Stimulated activated CD4-positive, alpha-beta T cell treated with anti-CD3 and anti-CD28 coated beads, TNF-alpha, amount 100 ng/mL, for 1 hour (primary cell): ENCODE measurements at places on chromosomes 3 and 15.

DNA sequence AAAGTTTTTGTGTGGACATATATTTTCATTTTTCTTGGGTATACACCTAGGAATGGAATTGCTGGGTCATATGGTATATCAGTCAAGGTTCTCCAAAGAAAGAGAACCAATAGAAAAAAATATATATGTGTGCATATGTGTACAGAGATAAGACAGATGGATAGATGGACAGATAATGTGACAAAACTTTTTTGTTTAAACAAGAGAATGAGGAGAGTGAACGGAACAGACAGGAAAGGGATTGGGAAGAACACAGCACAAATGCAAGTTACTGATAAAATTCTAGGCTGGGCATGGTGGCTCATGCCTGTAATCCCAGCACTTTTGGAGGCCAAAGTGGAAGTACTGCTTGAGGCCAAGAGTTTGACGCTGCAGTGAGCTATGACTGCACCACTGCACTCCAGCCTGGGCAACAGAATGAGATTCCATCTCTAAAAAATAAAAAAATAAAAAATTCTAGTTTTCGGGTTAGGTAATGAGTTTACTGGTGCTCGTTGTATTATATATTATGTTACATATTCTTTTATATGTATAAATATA lies 50.0 kb downstream of the HSPBAP1 start:
- DNase-seq, result no peak

GRCh38 chr3:193788189-193788991 lies 195.4 kb downstream of the OPA1 start:
- DNase-seq, result no peak

- DNase-seq, result no peak
Observed at GRCh38 chr3:189573004-189573403, 58.2 kb upstream of the TP63 start.

DNA sequence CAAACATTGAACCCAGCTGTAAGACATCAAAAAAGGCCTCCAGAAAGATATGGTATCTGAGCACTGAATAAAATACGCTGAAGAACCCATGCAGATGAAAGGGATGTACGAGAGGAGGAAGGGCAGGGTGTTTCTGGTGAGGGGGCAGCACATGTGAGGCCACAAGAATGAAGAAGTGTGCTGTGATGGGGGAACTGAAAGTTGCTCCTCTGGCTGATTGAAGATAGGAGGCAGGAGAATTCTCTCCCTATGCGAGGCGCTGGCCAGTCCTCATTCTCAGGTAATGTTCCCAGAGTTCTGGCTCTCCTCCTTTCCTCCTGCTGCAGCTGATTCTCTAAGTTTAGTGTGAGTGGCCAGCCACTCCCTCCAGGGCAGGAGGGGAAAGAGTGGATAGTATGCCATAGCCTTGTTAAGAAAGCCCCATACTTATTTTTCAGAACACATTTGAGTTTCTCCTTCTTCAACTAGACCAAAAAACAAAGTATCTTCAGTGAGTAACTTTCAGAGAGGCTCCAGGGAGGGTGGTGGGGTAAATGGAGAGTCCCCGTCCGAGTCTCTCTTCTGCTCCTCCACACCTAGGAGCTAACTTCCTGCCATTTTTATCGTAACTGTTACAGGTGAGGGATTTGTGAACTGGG lies 26.9 kb upstream of the MYO1E start:
- no peak for DNase-seq

- DNase-seq, result no peak
Observed at GRCh38 chr3:122676759-122677158, 3.9 kb upstream of the PARP14 start.

DNA sequence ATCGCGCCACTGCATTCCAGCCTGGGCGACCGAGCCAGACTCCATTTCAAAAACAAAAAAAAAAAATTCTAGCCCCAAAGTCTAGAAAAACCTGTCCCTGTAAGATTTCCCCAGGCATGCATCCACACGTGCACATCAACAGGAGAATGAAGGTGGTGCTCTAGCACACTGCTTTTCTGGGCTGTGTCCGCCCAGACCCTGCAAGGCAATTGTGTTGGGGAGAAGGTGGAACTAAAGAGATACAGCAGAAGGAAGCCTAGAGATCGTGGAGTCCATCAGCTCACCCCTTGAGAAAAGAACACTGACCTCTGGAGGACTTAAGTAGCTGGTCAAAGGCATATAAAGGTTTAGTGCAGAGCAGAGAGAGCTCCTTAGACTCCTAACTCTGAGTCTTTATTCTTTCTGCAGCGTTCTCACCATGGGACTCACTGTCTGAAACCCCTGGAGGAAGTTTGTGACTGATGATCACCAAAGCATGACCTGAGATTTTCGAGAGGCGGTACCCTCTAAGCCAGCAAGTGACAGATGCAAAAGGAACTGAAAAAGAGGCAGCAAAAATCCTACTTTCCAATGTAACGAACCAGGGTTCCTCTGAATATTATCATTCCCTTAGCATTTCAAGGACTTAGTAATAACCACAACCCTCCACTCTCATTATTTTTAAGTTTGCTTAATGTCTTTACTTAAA lies 179.8 kb downstream of the MEX3B start:
- DNase-seq, result no peak

GRCh38 chr15:89363133-89363532 lies 28.5 kb upstream of the POLG start:
- no peak for DNase-seq

- no peak for DNase-seq
Observed at GRCh38 chr3:64355401-64355807, 130.1 kb upstream of the PRICKLE2 start.
